ENCODE measurements at places on chromosomes 12 and 14.

DNA sequence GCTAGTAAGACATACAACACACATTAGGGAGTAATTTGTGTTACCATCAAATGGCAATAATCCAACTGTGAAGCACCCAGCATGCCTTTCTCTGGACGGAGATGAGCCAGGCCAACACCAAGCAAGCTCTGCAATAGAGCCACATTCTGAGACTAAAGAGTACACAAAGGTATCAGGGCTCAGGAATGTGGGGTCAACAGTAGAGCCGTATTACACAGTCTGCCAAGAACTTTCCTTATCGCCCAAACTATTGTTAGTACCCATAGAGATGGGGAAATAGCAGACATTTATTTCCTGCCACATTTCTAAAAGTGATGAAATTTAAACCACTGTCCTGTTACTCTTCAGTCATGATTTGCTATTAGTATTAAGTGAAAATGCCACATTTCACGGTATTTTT, 113.7 kb downstream of the BMP4 start:
- no peak for DNase-seq

DNA sequence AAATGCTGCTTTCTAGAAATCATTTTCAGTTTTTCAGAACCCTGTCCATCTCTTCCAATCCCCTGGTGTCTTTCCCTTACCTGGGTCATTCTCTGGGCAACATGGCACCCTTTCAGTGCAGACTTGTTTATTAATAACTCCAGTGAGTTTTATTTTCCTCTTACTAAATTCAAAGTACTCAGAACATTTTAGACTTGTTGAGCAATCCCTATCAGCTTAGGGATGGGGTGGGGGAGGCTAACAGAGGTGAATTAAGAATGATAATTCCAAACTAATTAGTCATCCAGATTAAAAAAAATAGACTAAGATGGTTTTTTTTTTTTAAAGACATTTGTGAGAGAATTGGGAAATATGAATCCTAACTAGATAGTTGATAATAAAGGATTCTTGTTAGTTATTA, 10.7 kb downstream of the GPRC5A start:
- DNase-seq = no peak

DNA sequence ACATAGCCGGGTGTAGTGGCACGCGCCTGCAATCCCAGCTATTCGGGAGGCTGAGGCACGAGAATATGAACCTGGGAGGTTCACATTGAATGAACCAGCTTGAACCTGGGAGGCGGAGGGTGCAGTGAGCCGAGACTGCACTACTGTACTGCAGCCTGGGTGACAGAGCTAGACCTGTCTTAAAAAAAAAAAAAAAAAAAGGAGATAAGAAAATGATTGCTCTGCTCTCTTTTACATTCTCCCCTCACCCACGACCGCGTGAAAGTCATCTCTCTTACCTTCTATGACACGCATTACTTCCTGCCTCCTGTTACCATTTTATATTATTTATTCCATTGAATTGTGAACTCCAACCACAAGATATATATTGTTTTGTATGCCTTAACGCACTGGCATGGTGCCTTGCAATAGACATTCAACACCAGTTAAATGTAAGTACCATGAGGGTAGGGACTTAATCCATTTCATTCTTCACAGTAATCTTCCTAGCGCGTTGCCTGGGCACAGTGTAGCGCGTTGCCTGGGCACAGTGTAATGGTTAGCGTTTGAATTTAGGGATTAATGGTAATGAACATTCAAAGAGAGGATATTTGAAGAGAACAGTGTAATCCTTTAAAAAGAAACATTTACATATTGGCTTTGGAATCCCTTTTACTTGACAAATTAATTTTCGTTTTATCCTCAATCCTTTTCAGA, 2.7 kb downstream of the RAP1B start:
- DNase-seq = no peak

DNA sequence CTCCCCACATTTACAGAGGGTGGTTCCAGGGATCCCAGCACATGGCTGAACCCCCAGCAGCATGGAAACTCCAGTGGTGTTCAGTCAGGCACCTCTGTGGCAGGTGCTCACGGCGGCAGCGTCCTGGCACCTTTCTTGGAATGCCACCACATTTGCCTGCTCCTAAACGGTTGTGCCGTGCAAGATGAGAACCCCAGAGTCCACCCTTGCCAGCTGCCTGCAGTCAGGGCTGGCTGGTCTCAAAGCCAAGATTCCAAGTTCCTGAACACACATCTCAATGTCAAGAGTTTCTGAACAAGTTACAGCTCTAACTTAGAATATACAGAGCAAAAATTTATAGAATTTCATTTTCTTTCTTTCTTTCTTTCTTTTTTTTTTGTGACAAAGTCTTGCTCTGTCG, 38.7 kb downstream of the DDX51 start:
- DNase-seq = no peak

- no peak for DNase-seq
Observed at GRCh38 chr12:7004287-7004803, 13.9 kb downstream of the LPCAT3 start.

- no peak for DNase-seq
Observed at GRCh38 chr12:20142316-20142715, 226.0 kb upstream of the PDE3A start.

GRCh38 chr12:59036973-59037762, 116.9 kb upstream of the LRIG3 start:
- no peak for DNase-seq

- no peak for DNase-seq
Observed at GRCh38 chr14:74858022-74858421, 17.9 kb downstream of the PROX2 start.

- no peak for DNase-seq
Observed at GRCh38 chr14:58238252-58239243, 6.1 kb upstream of the PSMA3 start.

DNA sequence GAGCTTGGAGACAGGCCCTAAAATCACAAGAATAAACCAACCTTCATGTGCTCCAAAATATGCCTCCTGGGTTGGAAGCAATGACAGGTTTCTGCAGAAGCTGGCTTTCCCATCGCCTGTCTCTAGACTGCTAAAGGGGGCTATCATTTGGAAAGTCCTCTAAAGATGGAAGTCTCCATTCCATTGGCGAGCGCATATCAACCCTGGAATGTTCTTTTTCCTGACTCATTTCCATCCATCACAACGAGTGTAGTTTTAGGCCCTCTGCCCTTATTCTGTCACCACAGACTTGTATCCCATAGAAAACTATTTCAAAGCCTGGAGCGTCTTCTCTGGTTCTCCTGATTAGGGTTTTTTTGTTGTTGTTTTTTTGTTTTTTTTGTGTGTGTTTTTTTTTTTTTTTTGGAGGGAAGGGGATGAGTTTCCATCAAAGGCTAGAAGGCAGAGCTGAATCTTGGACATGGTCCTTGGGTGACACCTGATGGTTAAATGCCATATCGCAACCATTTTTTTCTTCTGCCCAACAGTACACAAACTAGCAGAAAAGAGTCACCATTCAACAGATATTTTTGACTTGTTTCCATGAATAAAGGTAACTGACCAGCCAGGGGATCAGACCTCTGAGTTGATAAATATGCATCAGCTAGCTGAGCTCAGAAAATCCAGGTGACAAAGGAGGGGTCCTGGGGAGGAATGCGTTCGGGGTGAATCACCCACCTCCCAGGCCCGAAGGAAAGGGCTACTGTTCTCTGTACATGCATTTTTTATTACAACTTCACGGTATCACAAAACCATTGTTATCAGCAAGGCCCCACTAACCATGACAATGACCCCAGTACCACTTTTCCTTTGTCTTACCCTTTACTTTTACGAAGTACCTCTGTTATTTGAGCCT, 40.5 kb downstream of the KCNA5 start:
- DNase-seq = no peak

- DNase-seq = no peak
Observed at GRCh38 chr12:123037791-123038190, 57.3 kb downstream of the ARL6IP4 start.

- no peak for DNase-seq
Observed at GRCh38 chr12:84756961-84757360, 155.6 kb downstream of the SLC6A15 start.

GRCh38 chr14:23418021-23418420, 9.9 kb upstream of the MYH6 start:
- no peak for DNase-seq

DNA sequence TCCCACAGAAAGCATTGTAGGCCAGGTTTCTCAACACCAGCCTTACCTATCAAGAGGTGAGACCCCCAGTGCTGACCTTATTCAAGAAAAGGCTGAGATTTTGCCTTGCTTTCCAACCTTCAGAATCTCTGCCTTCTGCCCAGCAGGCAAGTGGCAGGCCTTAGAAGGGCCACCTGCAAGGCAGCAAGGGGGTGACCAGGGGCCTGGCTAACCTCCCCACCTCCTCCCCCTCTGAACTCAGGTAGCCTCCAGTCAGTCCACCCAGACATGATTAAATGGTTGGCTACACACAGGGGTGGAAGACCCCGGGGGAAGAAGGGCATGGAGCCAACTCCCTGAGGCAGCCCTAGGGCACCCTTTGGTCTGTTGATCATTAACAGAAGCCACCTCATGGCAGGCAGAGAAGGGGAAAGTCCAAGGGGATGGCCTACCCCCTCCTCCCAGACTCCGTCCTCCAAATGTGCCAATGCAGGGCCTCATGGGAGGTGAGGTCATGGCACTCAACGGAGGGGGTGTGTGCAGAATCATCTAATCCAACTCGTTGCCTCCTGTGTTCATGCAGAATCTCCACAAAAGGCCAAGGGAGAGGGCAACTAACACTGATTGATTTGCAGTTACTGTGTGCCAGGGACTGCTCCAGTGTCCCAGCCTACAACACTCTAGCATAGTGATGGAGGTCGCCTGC, 8.5 kb downstream of the ZFP36L1 start:
- DNase-seq = no peak

- DNase-seq = no peak
Observed at GRCh38 chr12:31233061-31233730, 92.8 kb downstream of the SINHCAF start.

GRCh38 chr12:54598970-54599369, 10.5 kb upstream of the PPP1R1A start:
- no peak for DNase-seq

GRCh38 chr14:32648434-32648833, 290.2 kb upstream of the NPAS3 start:
- no peak for DNase-seq

GRCh38 chr12:123713823-123714585, 1.9 kb downstream of the ATP6V0A2 start:
- DNase-seq = no peak

GRCh38 chr12:47021298-47021697, 58.1 kb upstream of the PCED1B start:
- no peak for DNase-seq

GRCh38 chr14:79920180-79920692, 291.1 kb downstream of the DIO2 start:
- DNase-seq = no peak
